ENCODE measurements at places on chromosomes 6 and 20. TPM values are rescaled to one million over a fixed set of nuclear protein-coding genes. Genes with fewer than 3 reads are reported as not detected.

C4B gene
- 23.1 TPM for total RNA-seq

TPX2 gene
- 6.1 TPM for total RNA-seq

SSTR4 gene
- not detected for total RNA-seq

RSPO4 gene
- total RNA-seq, result not detected

LPA gene
- total RNA-seq, result 0.49 TPM

Data from vagina (tissue), 2 donors.